ENCODE measurements at places on chromosomes 3 and 15.

- DNase-seq: peak; percentile 13
Observed at GRCh38 chr3:44114142-44114541, 127.5 kb upstream of the TOPAZ1 start.

GRCh38 chr15:58110999-58111717 lies 27.0 kb upstream of the AQP9 start:
- no peak for DNase-seq

DNA sequence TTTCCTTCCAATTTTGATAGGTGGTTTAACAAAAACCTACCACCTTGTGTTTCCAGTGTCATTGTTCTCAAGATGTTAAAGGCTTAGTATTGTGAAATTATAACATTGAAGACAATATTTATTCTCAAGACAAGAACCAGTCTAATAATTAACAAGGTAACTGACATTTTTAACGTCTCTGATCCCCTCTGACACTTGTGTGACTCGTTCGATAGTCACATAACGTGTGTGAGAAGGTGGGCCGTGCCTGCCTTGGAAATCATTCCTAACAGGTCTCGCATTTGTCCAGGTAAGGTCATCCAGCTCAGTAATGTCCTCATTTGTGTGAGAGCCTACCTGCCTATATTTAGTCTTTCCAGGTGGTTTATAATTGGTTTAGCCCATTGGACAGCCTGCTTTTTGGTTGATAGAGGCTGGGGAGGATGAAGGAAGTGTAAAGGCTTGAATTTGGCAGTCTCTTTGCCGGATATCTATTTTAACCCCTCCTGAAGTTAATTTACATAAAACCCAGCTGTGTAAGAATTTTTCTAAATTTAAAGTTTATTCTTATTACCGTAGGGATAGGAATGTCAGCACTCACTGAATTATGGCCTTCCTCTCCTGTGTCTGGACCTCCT lies 94.4 kb downstream of the AKAP13 start:
- no peak for DNase-seq

DNA sequence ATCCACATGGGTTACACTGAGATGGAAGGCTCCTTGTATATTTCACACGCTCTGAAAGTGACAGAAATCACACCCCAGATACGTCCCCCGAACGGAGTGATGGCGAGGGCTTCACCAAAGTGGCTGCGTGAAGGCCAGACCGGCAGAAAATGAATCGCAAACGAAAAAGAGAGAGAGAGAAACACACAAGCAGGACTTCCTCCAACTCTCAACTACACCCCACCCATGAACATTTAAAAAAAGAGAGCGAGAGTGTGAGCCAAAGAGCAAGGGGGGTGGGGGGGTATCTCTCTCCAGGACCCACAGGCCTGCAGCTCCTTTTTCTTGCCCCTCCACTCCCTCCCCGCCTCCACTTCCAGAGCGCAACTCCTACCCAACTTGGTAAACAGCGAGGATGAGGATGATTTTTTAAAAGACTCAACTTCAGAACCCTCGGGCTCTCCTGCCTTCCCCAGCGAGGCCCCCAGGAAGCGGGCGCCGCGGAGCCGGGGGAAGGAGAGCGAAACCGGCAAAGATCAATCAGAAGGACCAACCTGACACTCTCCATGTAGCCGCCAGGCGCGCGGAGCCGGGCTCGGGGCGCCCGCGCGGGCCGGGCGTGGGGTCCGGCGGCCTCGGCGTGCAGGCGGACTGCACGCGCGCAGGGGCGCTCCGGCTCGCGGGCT lies 519.1 kb downstream of the FOXP1 start:
- peak; percentile 63 for DNase-seq

DNA sequence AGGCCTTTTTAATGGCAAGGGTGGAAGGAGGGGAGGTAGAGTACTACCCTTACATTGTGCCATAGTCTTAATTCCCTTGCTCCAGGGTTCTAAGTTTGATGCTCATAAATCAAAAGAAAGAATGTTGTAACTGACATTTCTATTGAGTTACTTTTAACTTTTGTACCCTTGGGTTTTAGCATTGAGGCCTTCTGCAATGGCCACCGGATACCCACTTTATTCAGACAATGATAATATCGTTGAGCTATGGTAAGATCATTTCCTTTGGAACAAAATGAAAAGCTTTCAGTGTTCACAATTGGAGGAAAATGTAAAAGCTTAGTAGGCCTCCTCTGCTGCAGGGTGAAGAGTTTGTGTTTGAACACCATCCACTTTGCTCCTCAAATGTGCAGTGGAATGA lies 16.8 kb downstream of the CGNL1 start:
- DNase-seq: no peak

DNA sequence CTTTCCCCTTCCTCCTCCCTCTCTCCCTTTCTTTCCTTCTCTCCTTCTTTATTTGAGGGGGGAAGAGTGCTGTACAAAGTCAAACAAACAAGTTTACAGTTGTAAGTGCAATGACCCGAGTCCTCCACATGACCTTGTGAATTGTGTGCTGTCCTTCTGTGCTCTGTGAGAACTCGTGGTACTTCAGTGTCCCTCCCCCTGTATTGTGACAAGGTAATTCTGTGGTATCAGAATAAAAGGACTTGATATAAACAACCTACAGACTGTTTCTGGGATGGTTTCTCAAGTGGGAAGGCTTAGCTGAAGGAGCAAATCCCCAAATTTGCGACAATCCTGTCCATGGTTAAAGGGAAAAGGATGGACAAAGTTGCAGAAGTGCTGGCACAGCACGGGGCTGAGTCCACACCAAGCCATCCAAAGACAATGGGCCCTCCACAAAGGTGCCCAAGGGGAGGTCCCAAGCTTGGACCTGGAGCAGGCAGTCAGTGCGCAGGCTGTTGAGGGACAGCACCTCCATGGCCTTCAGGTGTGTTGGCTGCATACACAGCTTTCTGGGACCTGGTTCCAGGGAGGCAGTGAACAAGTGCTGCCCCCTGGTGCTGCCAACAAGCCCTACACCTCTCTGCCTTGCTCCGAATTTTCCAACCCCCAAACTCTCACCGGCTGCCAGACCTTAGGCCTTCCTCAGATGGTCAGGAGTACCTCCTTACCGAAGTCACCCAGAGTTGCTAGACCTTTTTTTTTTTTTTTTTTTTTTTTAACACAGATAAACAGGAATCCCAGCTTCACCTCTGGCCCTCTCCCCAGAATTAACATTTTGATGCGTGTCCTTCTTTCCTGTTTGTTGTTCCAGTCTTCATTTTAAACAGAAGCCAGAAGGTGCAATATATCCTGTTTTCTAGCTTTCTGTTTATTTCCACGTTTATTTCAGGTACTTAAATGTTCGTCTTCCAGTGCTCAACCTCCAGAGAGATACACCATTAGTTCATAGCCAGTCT lies 2.6 kb upstream of the APEH start:
- DNase-seq: peak; percentile 76

DNA sequence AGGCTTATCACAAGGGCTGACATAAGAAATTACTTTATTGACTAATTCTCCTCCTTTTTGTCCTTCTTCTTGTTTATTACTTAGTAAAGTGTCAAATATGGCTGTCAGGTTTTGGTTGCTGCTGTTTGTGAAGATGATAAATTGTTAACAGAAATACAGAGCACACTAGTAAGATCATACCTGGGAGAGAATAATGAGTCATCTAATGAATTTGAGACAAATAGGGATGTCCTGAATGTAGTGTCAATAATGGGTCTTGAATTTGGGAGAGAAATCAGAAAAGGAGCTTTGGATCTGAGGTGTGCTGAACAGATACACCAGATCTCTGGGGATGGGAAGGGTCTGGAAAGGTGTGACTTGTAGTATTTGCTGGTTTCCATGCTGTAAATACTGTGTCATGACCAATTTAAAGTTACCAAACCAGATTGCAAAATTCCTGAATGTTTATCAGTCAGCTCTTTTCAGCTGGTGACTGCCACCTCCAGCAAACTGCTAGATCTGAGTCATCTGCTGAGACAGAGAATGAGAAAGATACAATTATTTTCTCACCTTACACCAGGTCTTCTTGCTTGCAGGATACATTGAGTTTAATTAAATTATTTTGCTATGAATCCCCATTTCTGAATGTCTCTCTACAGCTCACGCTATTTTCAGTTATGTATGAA lies 76.7 kb upstream of the SATB1 start:
- no peak for DNase-seq

- no peak for DNase-seq
Observed at GRCh38 chr3:30539206-30539605, 67.2 kb upstream of the TGFBR2 start.

Measured in HepG2 (cell line).